Activated T-helper 1 cell treated with Interleukin-2 at 50 U/mL for 16 hours (primary cell): ENCODE measurements at places on chromosomes 3 and 15.

- DNase-seq, result no peak
Measured at GRCh38 chr3:167859610-167860009, 124.1 kb downstream of the SERPINI1 start.

DNA sequence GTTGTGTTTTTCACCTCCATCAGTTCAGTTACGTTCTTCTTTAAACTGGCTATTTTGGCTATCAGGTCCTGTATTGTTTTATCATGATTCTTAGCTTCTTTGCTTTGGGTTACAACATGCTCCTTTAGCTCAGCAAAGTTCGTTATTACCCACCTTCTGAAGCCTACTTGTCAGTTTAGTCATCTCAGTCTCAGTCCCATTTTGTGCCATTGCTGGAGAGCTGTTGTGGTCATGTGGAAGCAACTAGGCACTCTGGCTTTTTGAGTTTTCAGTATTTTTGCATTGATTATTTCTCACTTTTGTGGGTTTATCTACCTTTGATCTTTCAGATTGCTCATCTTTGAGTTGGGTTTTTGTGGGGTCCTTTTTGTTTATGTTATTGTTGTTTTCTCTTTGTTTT lies 151.3 kb downstream of the CFAP20DC start:
- no peak for DNase-seq

GRCh38 chr3:141231952-141232823 lies 563 bp downstream of the PXYLP1 start:
- DNase-seq, result no peak

DNA sequence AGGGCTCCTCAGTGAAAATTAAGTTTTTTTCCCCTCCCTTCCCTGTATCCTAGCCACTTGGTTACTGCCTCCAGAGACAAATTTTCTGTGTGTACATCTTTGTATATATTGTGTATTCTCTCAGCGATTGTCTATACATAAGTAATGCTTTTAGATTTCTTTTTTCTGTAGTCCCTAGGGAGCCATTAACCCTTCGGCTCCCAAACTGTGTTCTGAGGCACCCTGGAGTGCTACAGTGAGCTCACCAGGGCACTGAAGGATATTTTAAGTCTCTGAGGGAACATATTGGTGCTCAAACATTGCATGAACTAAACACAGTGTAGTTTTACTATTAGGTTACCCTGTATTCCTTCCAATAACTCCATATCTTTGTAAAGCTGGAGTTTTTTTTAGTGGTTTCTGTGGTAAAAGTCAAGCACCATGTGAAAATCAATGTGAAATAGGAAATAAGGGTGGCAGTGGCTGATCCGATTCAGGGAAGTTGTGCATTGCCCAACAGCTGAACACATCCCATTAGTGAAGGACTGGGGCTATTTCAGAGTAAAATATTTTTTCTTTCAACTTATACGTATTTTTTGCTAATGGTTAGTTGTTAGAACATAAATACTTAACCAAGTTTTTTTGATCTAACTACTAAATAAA lies 43.0 kb downstream of the USP13 start:
- no peak for DNase-seq

DNA sequence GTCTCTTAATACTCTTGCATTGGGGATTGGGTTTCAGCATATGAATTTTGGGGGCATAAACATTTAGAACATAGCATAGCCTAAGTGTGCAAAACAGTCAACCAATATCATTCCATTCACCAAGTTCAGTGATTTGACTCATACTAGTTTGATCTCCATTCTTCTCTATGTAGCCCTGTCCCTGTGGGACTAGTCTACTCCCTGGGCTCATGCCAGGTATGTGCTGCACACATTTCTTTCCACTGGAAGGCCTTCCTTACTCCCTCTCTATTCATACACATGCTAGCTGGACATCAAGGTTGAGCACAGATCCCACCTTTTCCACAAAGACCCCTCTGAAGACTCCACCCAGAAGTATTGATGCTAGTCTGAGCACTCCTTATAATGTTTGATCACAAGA lies 5.1 kb downstream of the ZDHHC23 start:
- no peak for DNase-seq

- no peak for DNase-seq
Measured at GRCh38 chr3:104402902-104403301, 963.8 kb upstream of the ALCAM start.

DNA sequence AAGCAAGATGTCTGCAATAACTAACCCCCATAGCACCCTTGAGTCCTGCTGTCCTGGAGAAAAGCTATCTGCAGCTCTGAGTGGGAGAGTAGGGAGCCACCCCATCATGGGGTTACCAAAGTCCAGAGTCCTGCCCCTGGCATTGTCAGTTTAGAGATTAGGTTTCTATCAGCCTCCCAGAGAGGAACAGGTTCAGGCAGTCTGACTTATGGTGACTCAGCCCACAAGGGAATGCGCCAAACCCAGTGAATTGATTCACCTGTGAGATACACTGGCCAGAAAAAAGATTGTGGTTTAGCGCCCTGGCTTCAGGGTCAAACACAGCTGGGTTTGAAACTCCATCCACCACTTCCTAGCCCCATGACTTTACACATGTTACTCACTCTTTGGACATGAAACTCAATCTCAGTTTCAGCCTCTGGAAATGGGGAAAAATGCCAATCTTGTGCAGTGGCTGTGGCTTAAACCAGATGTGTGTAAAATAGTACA lies 263.6 kb upstream of the HES1 start:
- no peak for DNase-seq
